AG04449 (cell line): ENCODE measurements at places on chromosomes 12 and 14.

GRCh38 chr12:113861708-113862312 is 104.3 kb downstream of the RBM19 start:
- DNase-seq = no peak

- DNase-seq = no peak
These were observed 61.2 kb downstream of the FBXL14 start for GRCh38 chr12:1533205-1533601.

DNA sequence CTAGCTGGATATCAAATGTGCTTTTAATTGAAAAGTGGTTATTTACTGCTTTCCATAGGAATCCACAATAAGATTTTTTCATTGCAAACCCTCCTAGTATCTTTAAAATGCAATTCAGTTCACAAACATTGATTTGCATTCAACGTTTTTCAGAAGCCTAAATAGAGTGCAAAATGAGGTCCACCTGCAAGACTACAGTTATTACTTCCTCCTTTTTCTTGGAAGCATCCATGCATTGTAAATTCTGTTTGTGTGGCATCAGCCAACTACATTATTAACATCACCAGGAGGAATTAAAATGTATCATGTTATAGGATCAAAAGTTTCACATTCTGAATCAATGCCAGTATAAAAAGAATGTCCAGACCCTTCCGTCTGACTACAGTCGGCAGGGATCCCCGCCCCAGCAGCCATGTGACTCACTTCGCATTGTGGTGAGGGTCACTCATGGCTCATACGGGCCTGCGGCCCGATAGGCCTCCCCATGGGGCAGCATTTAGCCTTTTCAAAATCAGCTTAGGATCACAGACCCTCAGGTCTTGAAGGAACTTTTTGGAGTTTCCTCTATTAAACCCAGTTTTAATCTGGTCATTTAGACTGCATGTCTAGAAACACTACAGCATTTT is 46.3 kb downstream of the NTF3 start:
- DNase-seq = no peak

DNA sequence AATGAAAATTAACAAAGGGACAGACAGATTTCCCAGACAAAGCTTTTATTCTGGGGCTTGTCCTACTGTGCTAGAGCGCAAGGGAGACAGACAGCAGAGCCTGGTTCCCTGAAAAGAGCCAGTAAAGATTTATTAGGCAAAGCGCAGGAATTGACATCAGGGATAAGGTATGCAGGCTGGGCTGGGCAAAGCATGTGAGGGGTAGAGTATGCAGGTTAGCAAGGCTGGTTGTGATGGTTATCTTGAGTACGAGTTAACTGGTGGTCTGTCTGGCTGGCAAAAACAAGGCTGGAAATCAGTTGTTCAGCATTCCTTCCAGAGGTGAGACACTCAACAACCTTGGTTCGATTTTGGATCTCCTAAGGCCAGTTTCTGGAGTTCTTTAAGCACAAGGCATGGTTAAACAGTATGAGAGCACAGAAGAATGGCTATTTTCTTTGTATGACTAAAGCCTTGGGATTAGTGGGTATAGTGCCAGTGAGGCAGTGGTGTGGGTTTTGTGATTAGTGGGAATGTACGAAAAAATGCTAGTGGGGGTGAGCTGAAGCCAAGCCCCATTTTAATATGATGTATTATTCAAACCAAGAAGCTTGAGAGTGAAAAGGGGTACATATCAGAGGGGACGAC is 30.9 kb downstream of the BTBD7 start:
- DNase-seq = no peak

DNA sequence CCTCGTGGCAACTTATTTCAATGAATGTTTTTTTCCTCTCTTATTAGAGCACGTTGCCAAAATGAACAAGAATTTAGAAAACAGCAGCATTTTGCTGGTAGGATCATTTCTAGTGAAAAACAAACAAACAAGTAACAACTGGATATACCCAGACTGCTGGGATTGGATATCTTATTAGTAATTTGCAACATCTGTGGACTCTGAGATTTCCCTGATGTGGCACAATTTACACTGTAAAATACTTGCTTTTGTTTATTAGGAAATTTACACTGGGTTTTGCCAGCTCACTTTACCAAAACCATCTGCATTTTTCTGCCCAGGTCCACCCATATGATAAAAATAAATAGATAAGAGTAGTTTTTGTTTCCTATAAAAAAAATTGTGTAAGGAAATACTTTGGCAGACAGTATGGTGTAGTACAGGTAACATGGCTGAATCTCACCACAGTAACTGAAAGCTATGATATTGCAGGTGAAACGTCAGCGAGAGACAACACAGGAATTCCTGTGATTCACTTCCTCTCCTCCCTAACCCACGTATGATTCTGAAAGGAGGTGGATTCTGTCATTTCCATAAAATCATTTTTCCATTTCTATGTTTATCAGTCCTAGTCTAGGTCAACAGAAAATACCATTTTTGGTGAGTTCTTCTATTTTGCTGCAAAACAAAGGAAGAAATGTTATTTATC is 176.2 kb upstream of the NOVA1 start:
- DNase-seq = no peak

DNA sequence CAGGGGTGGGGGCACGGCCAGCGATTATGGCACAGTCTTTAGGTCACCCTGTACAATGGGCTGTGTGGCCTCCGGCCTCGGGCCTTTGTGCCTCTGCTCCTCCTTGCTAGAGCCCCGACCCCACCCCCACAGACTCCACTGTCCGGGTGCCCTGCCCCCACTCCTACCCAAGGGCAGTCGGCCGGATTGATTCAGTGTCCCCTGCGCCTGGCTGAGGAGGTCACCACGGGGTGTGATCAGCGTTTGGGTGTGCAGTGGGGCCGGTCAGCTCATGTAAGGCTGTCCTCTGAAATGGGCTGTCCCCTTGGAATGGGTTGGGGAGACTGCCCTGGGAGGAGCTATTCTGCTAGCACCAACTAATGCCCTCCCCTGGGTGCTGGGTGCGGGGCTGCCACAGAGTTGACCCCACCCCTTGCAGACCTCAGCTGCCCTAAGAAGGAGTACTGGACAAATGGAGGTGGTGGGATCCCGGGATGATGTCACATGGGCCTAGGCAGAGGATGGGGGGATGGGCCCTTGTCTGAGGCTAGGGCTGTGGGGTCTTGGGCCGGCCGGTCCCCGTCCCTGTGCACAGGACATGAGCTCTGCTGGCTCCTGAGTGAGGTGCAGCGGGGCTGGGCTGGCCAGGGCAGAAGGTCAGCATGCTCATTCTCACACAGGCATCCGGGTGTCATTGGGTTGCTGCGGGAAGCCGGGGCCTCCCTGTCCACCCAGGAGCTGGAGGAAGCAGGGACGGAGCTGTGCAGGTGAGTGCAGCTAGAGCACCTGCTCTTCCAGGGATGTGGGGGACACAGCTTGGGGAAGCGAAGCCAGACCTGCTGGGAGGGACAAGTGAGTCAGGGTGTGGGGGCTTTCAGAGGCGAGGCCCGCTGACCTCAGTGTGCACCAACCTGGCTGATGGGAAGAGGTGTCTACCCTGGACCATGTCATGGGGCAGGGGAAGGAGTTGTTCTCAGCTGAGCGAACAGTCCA is 23.4 kb downstream of the ASPG start:
- DNase-seq = no peak

- no peak for DNase-seq
These were observed 18.9 kb downstream of the TSPAN19 start for GRCh38 chr12:85017133-85017532.

GRCh38 chr12:89177802-89178395 is 174.4 kb downstream of the DUSP6 start:
- no peak for DNase-seq

GRCh38 chr14:76205708-76206107 is 54.0 kb downstream of the GPATCH2L start:
- no peak for DNase-seq

DNA sequence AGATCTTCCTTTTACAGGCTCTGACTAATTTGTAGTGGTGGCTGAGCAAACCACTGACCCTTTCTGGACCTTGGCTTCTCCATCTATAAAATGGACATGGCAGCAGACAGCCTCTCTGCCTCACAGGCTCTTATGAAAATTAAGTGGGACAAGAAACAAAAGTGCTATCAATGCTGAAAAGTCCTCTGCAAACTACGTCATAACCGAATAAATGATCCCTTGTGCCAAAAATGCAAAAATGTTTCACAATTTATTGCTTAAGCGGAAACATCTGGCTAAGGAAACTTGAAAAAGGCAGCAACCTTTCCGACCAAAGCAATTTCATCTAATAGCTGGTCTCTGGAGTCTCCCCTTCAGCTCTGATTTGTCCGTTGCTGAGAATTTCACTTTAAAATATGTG is 108.5 kb upstream of the PLXNC1 start:
- DNase-seq = no peak

DNA sequence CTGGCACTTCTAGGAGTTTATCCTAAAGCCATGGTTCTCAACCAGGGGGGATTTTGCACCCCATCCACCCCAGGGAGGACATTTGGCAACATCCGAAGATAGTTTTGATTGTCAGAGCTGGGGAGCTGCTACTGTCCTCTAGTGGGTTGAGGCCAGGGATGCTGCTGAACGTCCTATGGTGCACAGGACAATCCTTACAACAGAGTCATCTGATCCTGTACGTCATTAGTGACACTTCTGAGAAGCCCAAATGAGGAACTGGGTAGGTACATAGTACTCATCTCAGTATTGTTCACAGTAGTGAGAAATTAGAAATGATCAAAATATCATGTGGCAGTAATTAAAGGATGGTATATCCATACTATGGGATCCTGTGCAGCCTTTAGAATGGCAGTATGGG is 185.1 kb downstream of the CHST11 start:
- no peak for DNase-seq

GRCh38 chr14:30373053-30373452 is 185.9 kb upstream of the G2E3 start:
- DNase-seq = no peak

- no peak for DNase-seq
These were observed 5.7 kb downstream of the PRKAB1 start for GRCh38 chr12:119673634-119674033.

DNA sequence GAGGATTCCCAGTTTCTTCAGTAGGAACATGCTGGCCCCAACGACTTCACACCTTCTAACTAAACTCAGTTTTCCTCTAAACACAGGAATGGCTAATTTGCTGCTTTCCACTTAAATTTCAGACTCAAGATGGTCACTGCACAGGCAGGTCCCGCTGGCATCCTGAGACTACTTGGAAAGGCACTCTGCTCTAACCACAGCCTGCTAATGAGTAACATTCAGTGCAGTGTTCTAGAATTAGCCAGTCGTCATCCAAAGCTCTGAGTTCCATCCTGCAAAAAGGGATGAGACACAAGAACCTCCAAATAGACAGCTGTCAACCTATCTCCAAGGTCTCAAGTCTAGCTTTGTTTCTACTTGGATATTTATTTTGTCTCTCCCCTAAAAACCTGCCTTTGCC is 6.0 kb downstream of the CCDC92 start:
- DNase-seq = peak; percentile 52

GRCh38 chr12:30732954-30733637 is 21.7 kb downstream of the CAPRIN2 start:
- DNase-seq = no peak

DNA sequence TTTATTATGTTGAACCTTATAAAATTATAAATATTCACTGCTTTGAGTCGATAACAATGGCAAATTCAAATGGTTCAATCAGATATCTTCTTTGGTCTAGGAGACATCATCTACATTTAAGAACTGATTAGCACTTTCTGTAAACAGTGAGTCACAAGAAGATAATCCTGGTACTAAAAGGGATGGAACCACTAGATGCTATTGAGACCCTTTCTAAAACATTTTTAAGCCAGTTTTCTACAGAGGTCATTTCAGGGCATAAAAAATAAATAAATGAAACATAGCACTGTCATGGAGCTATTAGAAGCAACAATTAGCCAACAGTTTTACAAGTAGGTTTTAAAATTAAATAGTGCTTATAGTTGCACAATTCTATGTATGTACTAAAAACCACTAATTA is 212.2 kb downstream of the DUSP6 start:
- no peak for DNase-seq

- DNase-seq = no peak
These were observed 11.1 kb downstream of the DAAM1 start for GRCh38 chr14:59199614-59200013.

GRCh38 chr12:122974892-122975789 is at the start of gene OGFOD2:
Gene OGFOD2, plus strand, starts transcription at chr12:122975244. Its CDS starts 8 bp downstream, at chr12:122975252.
- DNase-seq = peak; percentile 31

- no peak for DNase-seq
These were observed 110.4 kb upstream of the TMCC3 start for GRCh38 chr12:94760786-94761185.

DNA sequence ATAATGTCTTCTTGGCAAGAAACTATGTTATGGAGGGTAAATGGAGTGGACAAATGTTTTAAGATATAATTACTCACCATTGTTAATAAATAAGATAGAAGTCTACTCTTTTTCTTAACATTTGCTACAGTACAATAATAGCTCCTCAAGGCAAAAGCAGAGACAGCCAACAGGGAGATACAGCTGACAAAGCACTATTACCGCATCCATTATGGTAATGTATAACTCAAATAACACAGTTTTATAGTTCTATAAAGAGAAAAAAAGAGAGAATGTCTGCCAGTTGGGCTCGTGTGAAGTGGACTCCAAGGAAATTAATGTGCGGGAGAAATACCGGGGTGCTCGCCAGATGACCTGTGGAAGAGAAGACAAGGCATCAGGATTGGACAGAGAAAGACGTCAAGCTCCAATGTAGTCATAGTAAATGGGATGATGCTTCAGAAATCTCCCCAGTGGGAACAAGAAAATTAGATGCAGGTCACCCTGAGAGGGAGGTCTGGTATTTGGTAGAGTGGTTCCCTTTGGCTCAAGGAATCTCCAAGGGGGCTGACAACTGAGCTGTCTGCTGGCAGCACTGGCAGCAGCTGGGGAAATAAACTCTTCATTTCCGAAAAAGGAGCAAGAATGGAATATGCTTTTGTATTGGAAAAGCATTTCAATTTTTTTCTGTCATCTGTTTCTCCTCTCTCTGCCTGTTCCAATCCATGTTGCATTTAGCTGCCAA is 343.9 kb downstream of the LRFN5 start:
- DNase-seq = no peak

GRCh38 chr14:78967111-78967809 is 797.1 kb downstream of the NRXN3 start:
- peak; percentile 24 for DNase-seq

DNA sequence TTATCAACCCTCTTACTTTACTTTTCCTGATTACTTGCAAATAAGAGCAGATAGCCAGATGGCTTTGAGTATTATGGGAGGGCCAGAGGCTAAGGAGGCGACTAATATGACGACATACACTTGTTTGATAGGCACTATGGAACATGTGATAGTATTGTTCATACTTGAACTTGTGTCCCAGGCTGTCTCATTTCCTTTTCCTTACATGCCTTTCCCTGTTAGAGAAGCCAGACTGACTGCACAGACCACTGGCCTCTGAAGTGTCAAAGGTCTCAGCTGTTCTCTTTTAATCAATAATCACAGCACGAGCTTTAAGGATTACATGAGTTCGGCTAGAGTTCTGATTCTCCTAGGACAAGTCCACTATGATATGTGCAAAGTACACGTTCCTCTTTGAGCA is 326.0 kb downstream of the PRKD1 start:
- DNase-seq = no peak

DNA sequence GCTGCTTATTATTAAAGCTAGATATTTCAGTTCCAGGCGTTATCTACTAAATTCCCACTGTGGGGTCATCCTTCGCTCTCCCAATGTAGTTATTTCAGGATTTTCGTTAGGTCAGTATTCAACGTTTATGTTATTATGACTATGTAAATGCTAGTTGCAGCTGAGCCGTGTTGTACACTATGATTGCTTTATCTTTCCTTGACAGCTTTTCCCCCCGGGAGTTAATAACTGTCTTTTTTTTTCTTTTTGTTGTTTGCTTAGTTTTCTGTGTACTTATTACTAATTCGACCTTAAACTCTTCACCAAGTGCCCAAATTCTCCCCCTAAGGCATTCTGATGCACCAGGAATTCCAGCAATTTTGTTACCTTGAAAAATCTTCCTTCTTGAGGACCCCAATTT is 48.5 kb downstream of the SUDS3 start:
- DNase-seq = no peak
